ENCODE measurements at places on chromosomes 11 and 22.

DNA sequence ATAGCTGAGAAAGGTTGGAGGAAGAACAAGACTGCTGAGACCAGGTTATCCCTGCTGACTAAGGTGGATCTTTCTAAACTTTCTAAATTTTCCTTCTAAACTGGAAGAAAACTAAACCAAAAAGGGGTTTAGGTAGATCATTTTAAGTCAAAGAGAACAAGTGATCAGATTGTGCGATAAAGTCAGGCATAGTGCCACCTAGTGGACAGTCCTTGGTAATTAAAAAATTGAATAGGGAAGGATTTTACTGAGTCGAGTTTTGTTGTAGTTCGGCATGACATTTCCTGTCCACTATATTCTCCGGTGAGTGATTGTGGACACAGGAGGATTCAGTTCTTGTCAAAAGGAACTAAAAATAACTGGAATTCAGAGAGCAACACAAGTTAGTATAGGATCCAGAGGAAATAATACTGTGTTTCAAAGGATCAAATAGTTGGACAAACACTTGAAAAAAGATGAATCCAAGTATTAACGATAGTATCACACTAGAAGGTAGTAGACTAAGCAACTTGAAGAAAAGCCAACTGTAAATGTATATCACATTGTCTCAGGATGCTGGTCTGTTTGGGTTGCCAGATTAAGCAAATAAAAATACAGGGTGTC is 1236.4 kb downstream of the FAM181B start:
- peak; percentile 24 for DNase-seq

- DNase-seq, result no peak
Observed at GRCh38 chr11:44941259-44942021, 9.2 kb downstream of the TP53I11 start.

DNA sequence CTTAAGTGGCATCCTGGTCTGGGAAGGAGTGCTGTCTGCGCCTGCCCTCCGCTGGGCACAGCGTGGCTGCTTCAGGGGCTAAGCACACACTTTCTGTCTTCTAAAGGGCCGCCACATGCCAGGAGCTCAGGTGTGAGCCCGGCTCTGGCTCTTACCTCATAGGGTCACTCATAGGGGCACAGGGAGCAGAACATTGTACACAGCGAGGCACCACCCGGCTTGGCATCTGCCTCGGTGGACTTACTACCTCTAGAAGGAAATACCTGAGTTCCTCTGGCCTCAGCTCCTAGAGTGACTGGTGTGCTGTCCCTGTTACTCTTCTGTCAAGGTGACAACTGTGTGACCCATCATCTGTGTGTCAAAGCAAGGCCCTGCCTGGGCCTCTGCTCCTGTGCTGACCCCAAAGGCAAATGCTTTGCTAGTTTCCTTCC is 13.4 kb downstream of the NEAT1 start:
- DNase-seq, result peak; percentile 46

DNA sequence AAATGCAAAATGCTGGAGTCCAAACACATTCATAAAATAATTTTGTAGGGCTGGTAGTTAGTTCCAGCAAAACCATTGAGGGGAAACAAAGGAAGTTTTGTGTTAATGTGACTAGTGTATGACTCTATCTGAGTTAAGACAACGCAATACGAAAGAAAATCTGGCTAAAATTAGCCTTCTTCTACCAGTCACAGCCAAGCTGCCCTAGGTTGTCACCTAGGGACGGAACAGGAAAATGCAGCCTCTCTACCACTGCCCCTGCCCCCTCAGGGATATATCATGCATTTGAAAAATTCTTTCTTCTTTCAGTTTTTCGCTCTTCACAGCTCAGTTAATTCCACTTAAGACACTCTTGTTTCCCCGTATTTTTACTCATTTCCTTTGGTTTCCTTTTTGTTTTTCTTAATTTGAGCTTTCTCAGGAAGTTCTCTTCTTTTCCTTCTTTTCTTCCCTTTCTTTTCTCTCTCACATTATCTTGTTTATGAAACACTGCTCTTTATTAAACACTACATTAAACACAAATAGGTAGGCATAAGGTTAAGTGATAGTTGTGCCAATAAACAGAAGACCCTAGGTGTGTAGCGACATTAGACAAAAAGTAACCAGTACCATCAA is 30.6 kb downstream of the KIRREL3 start:
- no peak for DNase-seq

GRCh38 chr11:119167933-119168332 is 592 bp upstream of the NLRX1 start:
- DNase-seq, result no peak

- DNase-seq, result no peak
Observed at GRCh38 chr11:62552485-62553079, 6.0 kb upstream of the AHNAK start.

GRCh38 chr11:36295926-36296325 is at the start of gene PRR5L:
PRR5L (plus strand) TSS chr11:36296288; CDS start chr11:36401122, 104,834 bp downstream.
- DNase-seq, result no peak

DNA sequence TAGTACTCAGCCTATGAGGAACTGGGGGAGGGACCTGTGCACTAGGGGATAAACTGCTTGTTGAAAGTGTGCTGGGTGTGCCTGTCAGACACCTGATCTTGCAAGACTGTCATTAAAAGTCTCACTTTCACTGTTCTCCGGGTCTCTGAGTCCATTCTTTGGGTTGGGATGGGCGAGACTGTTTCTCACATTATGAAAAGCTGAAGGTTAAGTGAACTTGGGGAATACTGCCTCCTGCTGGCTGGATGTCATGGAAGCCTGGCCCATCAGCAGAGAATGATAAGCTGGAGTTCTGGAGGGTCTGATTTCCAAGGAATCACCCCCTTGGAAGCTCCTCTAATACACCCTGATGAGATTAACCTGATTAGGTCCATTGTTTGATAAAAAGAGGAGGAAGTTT is 9.0 kb upstream of the VPREB1 start:
- peak; percentile 38 for DNase-seq

GRCh38 chr22:31105282-31105929 is 2.0 kb downstream of the SELENOM start:
- no peak for DNase-seq

DNA sequence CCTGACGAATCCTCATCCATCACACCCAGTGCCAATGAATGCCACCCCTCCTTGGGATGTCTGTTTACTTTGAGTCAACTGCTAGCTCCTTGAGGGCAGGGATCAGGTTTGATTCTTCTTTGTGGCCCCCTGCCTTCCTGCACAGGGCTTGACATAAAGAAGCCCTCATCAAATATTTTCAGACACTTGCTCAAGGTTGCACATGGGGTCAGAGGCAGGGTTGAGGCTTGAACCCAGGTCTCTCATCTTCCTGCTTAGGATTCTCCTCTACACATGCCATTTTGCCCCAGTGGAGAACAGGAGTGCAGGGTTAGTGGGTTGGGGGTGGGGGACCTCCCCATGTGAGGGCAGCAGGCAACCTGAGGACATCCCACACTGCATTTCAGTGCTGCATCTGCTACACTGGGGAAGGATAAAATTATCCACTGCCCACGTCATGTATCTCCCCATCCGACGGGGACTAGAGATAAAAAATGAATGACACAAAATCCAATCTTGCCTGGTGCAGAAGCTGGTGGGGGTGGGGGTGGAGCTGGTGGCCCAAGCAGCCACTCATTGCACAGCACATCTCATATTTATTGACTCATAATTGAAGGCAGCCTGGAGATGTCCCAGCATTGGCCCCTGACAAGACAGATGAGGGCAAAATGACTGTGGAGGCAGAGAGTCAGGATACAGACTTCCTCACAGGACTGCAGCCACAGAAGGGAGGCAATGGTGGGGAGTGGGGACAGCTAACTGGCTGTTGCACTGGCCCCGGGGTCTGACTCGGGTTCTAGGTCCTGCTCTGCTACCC is 41.3 kb downstream of the NEU3 start:
- no peak for DNase-seq

DNA sequence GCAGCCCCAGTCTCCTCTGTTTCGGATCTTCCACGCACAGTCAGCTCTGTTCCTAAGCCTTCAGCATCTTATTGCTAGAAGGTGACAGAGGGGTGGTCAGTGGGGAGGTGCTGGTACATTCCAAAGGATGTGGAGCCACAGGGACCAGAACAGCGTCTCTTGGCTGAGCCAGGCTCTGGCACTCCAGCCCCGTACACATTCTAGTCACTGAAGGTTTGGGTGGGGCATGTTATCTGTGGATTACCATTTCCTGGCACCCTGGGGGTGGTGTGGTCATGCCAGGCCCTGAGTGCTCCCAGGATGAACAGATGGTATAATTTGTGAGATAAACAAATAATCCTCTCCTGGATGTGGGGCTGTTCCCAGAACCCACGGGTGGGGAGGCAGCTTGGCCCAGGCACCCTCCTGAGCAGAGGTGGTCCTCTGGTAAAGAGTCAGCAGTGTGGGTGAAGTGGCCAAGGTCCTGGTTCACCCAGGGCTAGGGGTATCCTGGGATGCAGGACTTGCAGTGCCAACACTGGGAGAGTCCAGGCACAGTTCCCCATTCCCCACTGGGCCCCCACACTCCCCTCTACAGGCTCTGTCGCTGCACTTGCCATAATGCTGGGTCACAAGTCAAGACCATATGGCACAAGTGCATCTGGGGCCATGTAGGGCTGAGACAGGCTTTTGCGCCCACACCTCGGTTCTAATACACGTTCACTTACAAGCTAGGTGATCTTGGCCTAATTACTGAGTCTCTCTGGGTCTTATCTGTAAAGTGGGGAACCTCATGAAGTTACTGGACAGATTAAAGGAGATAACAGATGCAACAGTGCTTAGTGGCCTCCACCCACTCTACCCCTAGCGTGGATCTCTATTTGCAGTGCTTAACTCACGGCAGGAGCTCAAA is 33.0 kb downstream of the DKK3 start:
- no peak for DNase-seq

DNA sequence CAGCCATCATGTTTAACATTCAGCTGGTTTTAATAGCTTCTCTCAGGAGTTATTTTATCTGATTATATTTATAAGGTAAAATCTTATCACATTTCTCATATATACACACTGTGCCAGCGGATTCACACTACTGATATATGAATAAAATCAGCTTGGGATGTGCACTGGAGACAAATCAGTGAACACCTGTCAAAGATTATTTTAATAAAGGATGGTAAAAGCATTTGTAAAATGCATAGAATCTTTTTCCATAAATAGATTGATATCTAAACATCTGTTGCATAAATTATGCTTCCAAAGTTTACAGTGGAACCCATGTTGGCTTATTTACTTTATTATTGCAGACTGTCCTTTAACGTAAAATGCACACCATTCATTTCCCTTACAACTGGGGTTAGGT is 1125.8 kb upstream of the CNTN5 start:
- no peak for DNase-seq

DNA sequence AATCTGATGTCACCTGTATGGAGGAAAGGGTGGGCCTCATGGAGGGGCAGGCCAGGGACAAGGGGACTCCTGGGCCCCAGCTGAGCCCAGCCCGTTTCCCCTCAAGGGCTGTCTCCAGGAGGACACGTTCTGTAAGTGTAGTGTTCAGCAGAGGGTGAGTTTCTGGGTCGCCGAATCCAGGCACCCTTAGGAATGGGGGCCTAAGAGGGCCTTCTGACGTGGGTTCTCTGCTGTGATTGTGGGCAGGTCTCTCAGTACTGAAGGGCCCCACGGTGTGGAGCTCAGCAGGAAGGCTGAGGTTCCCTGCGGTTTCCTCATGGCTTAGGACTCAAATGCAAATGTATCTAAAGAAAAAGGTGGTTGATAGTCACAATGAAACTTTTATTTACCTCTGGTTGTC is 6.5 kb downstream of the PTDSS2 start:
- DNase-seq, result no peak

GRCh38 chr22:44571566-44572413 is 73.8 kb upstream of the RTL6 start:
- no peak for DNase-seq

DNA sequence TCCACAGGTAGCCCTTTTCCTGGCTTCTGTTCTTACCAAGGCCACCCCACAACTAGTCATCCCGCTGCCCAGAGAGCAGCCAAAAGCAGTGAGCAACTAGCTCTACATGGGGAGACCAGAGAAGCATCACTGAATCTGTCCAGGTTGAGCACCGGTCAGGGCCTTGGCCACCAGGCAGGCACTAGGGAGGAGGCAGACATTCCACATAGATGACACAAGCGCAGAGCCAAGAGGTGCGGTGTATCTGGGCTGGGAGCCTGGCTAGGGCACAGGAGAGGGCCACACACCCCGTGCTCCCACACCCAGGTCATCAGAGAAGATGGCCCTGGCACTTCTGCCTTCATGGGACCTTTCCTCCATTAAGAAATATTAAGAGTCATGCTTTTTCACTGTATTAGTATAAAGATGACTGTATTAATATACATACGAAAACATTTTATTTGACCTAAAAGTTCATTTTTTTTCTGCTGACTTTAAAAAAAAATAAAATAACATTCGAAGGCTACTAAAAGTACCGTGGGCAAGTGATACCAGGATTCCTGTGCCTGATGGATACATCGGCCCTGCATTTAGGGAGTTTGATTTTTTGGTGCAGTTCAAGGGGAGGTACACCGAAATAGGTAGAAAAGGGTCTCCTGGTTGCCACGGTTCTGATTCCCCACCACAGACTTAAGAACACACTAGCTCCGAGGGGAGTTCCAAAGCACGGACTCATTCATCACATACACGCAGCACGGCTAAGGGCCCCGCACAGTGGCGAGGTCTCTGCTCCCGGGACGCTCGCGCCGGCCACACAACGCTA is 1.2 kb downstream of the DGCR2 start:
- DNase-seq, result no peak

DNA sequence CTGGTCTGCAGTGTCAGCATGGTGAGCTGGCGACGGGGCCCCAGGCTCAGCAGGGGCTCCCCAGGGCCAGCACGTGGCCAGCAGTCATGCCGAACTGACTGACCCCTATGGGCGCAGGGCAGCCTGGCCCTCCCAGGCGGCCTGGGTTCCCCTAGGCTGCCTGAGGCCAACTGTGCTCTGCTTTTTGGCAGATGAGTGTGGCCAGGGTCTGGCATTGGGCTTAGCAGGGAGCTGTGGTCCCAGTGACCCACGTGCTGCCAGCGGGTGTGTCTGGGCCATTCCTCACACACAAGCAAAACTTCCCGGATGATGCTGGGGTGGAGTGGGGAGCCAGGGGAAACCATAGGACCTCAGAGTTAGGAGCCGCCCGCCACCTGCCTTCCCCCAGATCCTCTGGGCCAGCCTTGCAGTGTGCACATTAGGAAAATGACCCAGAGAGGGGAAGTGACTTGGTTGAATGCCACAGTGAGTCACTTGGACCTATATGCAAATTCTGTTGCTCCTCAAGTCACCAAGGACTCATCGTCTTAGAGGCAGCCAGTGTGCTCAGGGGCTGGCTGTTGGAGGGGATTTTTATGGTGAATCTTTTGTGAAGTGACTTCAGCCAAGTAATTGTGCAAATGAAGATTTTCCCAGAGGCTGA is 6.5 kb downstream of the ADORA2A start:
- DNase-seq, result peak; percentile 61

GRCh38 chr22:35840302-35840739 is 122.6 kb downstream of the APOL5 start:
- DNase-seq, result peak; percentile 89

Measured in dermis microvascular lymphatic vessel endothelial cell (primary cell).